ENCODE measurements at places on chromosomes 4 and X.

GRCh38 chrX:102345916-102346315, 93.9 kb downstream of the NXF2B start:
- peak; percentile 40 for DNase-seq

- DNase-seq, result no peak
These were observed 8.3 kb upstream of the GJB1 start for GRCh38 chrX:71214604-71215337.

GRCh38 chr4:144465546-144465945, 180.4 kb upstream of the HHIP start:
- DNase-seq, result no peak

- no peak for DNase-seq
These were observed 324.4 kb downstream of the UNC5C start for GRCh38 chr4:95224402-95224801.

DNA sequence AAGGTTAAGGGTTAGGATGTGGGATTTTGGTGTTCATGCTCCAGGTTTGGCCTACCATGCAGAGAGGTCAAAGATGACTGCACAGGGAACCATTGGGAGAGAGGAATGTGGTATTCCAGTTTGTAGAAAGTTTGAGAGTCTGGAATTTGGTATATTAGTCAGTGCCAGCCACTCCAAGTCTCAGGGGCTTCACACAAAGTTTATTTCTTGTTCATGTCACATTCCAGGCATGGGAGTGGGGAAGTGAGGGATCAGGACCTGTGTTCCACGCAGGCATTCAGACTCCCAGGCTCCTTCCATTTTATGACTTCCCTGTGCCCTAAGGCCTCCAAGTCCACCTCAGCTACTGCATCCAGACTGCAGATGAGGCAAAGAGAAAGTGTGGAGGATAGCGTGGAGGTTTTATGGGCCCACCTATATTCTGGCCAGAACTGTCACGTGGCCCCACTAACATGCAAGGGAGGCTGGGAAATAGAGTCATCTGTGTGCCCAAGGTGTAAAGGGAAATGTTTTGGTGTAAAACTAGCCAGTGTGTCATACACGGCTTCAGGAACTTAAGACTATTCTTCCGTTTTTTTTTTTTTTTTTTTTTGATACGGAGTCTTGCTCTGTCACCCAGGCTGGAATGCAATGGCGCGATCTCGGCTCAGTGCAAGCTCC, 140.6 kb upstream of the SCML1 start:
- DNase-seq, result no peak

DNA sequence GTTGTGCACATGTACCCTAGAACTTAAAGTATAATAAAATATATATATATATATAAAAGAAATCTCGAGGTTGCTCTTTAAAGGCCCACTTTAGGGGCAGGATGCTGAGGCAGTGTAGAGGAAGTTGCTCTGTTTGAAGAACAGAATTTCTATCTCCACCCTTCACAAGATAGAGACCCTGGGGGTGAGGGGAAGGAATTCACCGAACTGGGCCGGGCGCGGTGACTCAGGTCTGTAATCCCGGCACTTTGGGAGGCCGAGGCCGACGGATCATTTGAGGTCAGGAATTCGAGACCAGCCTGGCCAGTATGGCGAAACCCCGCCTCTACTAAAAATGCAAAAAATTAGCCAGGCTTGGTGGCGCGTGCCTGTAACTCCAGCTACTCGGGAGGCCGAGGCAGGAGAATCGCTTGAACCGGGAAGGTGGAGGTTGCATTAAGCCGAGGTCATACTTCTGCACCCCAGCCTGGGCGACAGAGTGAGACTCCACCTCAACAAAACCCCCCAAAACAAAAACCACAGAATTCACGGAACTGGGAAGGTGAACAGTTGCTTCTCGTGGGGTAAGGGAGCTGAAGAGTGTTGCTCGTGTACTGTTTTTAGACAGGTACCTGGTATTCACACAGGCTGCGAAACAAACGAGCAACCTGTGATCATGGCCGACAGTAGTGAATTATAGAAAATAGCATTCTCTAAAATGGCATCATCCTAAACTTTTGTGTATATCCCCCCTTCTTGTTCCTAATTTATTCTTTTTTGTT, 6.2 kb downstream of the PLAC8 start:
- no peak for DNase-seq

- DNase-seq, result no peak
These were observed 9.0 kb upstream of the MAB21L2 start for GRCh38 chr4:150572704-150573504.

DNA sequence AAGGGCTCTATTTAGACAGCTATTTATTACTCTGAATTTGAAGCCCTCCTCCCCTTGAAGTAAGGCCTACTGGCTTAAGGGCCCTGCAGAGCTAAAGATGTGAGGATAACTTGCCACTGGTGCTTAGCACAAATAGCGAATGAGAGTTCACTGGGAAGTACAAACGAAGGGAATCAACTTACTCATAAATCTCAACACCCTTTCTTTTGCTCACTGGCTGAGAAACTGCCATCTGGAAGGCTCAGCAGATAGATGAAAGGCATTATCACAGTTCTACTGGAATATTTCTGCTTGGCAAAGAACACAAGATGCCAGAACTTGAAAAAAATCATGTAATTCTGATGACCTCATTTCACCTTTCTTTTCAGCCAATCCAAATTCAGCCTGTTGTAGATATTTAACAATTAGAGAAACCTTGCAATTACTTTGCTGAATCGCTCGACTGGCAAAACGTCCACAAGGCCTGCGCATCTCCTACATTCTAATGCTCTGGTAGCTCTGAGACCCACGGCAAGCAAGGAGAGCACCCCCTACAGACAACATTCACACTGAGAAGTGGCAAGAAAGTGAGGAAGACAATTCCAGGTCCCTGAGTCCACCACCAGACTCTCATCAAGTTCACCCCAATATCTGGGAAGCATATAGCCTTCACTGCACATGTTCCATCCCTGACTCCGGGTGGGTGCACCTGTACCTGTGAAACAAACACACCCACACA, 27.5 kb downstream of the TSPAN5 start:
- DNase-seq, result no peak

GRCh38 chr4:151409470-151410313, 716 bp downstream of the FHIP1A start:
- DNase-seq, result peak; percentile 26

- peak; percentile 47 for DNase-seq
These were observed 82.9 kb downstream of the LAS1L start for GRCh38 chrX:65451663-65452062.

Measured in fibroblast of pulmonary artery (primary cell).